ENCODE measurements at places on chromosomes 3 and 15.

GRCh38 chr3:183688874-183689273 lies 8.7 kb upstream of the YEATS2 start:
- DNase-seq, result no peak

DNA sequence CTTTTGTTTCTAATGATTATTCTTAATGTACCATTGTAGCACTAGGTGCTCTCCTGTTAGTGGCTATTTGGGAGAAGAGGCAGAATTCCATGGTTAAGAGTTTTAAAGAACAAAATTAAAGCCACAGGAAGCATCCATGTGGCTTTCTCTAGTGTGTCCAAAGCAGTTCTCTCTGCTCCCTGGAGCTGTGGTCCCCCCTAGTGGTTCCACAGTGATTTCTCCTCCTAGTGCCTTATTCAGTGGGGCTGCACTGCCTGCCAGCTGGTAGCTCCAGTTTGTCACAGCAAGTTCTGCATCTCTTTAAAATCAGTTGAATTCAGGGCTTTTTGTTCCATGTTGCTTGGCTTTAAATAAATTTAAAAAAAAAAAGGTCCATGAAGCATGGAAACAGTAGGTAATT lies 39.6 kb upstream of the FAM98B start:
- DNase-seq, result no peak

DNA sequence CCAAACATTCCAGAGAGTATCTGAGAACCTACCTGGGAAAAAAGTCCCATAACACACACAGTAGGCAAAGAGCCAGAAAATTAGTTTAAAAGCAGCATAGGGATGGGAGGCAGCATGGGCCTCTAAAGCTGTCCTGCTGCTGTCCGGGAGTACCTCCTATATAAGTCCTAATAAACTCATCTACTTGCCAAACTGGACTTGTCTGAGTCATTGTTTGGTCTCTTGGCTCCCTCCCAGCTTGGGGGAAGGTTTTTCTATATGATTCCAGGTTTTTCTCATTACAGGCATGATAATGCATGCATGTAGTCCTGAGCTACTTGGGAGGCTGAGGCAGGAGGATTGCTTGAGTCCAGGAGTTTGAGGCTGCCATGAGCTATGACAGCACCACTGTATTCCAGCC lies 17.5 kb upstream of the HACD2 start:
- DNase-seq, result no peak

- peak; percentile 50 for DNase-seq
Observed at GRCh38 chr15:91852741-91853510, 582 bp upstream of the SLCO3A1 start.

GRCh38 chr3:197025736-197026480 lies 3.7 kb downstream of the MELTF start:
- DNase-seq, result no peak

DNA sequence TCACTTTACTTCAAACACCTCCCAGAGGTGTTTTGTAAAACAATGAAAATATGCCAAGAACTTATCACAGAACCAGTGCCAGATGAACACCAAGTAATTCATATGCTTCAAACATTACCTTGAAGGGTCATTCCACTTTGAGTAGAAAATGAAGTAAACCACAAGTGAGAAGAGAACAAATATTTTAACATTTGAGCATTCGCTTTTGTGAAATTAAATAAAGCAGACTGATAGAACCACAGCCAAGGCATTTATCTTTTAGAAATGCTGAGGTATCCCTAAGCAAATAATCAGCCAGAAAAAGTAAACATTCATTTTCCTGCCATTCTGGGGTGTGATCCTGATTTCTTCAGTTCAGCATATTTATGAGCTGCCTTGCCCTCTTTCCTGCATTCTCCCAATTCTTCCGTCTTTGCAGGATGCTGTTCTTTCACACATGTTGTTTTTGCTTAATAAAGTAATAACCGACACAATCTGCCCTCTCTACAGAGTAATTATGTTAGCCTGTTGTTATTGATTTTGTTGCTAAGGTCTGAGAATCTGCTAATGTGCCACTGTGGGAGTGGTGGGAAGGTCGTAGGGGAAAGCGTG lies 235.6 kb upstream of the TGFBR2 start:
- DNase-seq, result no peak

DNA sequence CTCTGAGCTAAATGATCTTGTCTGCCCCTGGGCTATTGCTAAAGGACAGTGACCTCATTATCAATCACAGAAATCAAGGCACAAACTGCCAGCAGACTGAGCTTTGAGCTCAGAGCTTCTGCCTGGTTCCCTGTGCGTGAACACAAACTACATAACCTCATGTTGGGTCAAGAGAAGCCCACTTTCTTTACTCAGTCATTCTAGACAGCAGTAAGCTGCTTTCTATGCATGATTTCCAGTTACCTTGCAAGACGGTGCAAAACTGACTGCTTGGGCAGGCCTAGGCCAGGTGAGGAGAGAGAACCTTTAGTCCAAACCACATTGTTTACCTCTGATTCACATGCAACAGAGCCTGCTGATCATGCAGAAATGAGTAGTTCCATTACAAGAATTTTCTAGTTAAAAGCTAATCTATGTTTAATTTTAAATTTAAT lies 75.1 kb downstream of the ARRDC4 start:
- DNase-seq, result no peak

GRCh38 chr15:46607077-46607476 lies 972.2 kb downstream of the SQOR start:
- DNase-seq, result no peak

DNA sequence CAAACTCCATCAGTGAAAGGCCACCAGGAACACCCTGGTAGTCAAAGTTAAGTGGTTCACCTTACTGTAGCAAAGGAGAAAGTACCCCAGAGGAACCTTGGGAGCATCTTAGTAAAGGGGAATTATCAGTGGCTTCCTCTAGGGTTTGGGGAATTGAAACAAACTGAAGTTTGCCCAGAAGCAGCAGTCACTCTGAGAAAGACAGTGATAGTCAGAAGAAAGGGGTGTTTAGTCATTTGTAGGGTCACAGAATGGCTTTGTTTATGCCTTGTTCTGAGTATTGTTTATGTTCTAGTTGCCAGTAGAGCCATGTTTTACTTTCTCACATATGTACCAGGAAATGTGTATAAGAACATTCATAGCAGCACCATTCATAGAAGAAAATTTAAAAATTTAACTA lies 93.8 kb downstream of the FHIT start:
- DNase-seq, result no peak

DNA sequence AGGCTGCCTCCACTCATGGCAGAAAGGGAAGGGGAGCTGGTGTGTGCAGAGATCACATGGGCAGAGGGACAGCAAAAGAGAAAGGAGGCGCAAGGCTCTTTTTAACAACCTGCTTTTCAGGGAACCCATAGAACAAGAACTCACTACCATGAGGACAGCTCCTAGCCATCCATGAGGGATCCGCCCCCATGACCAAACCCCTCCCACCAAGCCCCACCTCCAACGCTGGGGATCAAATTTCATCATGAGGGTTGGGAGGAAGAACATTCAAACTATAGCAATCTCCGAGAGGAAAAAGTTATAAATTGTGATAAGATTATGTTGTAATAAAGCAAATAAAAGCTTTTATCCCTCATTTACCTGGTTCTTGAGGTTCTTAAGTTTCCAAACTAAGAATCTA lies 84.7 kb upstream of the LMCD1 start:
- no peak for DNase-seq

DNA sequence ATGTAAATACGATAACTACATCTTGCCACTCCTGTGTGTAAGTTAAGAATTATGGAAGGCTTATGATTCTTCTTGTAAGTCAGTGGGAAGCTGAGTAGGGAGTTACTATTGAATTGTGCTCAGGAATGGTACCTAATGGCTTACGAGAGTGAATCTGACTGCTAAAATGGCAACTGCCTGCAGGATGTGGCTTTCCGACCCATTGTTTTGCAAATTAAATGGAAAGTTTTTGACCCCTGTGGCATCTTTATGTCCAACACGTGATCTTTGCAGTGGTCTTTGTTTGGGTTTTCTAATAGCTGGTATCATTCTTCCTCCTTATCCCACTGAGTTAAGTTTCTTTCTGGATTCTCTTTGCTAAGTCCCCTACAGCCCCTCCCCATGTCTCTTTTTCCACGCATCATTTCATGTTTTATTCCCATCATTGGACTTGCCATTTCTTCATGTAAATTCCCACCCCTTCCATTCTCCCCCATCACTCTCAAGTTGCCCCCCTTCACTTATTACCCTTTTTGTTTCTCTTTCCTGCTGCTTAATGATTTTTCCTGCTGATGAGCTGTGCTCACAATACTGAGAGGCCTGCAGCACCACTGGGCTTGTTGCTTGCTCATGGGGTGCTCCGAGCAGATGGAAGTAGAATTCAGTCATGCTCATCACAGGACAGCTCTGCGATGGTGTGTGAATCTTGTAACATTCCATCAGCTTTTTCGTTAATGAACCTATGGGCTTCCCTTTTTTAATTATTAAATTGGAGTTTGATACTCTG lies 428.2 kb upstream of the IL12A start:
- DNase-seq, result no peak
